ENCODE measurements at places on chromosomes 7 and 10. TPM values are rescaled to one million over a fixed set of nuclear protein-coding genes. Genes with fewer than 3 reads are reported as not detected.

DNA sequence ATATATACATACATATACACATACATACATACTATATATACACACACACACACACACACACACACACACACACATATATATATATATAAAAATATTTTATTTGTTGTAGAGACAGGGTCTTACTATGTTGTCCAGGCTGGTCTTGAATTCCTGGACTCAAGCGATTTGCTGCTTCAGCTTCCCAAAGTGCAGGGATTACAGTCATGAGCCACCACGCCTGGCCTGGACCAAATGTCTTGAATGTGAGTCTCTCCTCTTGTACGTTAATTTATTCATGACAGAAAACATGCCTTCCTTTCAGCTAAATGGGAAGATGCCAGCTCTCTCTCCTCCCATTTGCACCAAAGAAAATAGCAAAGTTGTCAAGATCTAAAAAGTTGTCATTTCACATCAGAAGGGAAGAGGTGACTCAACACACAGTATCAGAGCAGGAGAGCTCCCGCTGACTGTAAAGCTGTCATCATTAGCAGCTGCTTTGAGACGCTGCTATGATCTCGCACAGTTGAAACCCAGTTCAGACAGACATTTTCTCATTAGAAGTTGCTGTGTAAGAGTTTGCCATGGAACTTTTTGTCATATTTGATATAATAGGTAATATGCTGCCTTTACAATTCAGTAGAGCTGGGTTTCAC is 224.3 kb downstream of the SFMBT2 start:
- no peak for DNase-seq

- no peak for DNase-seq
Measured at GRCh38 chr10:110216240-110216639, 8.8 kb downstream of the MXI1 start.

- DNase-seq, result no peak
Measured at GRCh38 chr10:89273680-89274079, 22.1 kb upstream of the LIPA start.

GRCh38 chr10:86632009-86632800 is 22.1 kb upstream of the OPN4 start:
- no peak for DNase-seq

GRCh38 chr10:1499359-1499957 is 237.9 kb downstream of the ADARB2 start:
- no peak for DNase-seq

DNA sequence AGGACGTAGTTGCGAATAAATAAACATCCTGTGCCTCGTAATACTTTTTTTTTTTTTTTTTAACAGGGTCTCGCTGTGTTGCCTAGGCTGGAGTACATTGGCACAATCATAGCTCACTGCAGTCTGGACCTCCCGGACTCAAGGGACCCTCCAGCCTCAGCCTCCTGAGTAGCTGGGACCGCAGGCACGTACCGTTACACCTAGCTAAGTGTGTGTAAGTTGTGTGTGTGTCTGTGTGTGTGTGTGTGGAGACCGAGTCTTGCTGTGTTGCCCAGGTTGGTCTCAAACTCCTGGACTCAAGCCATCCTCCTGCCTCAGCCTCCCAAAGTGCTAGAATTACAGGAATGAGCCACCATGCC is 573 bp upstream of the PON2 start:
- DNase-seq, result no peak

- peak; percentile 31 for DNase-seq
Measured at GRCh38 chr10:96244354-96244753, 27.0 kb downstream of the BLNK start.

- no peak for DNase-seq
Measured at GRCh38 chr10:109695988-109696387, 227.3 kb downstream of the XPNPEP1 start.

- no peak for DNase-seq
Measured at GRCh38 chr7:93390660-93391059, 158.5 kb downstream of the VPS50 start.

DNA sequence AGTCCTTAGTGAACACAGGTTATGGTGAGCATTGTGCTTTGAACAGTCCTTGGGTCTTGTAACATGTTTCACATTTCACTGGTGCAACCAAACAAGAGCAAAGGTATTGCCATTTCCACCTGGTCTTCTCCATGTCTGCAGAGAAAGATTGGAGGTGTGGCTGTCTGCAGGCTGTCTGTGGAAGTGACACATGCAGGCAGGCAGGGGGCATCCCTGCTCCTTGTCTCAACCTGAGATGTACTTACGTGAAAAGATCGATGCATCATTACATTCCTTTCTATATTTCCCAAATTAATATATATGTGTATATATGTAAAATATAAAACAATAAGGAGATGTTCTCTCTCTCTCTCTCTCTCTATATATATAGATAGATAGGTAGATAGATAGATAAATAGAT is 54.3 kb downstream of the LRRC18 start:
- DNase-seq, result no peak

DNA sequence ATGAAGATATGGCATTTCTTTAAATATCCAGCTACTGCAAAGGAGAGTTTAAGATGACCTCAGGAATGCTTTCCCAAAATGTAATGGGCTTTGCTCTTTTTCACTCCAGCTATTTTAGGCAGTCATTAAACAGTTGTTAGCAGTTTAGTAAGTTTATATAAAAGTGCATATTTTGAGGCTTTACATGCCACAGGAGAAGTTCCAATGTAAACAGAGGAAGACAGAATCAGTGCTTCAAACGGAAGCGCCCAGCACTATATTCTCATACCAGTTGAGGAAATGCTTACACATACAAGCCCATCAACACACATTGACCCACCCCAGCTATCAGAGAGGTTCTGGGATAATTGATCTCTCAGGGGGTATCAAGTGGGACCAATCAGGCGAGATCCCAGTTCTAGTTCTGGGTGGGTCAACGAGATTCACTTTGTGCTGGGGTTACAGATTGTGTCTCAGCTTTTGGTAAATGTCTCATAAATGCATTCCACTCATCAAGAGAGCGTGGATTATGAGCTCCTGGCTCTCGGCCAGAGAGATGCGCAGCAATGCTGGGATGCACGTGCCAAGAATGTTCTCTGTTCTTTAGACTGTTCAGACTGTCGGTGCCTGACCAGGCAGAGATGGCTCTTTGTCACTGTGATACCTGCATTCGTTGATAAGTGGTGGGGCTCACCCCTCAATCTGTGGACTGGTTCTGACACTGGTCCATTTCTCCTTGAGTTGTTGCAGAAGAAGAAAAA is 55.0 kb downstream of the CACNB2 start:
- DNase-seq, result no peak

DNA sequence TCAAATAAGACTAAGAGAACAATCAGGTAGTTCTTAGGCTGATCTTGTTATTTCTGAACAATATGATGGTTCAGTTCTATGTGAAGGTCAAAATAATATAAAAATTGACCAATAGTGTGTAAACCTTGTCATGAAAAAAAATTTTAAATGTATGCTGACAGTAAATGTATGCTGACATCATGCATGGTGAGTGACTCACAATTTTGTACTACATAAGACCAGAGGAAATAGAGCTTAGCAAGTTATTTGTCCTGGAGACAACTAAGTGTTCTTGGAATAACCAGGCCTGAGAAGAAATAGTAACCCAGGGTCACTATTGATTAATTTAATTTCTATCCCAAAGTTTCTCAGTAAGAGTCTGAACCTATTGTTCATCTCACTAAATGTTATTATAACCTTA is 182.2 kb upstream of the PCDH15 start:
- peak; percentile 58 for DNase-seq

- DNase-seq, result no peak
Measured at GRCh38 chr7:39033885-39034624, 56.3 kb downstream of the POU6F2 start.

GRCh38 chr10:122207596-122207995 is 63.5 kb upstream of the BTBD16 start:
- no peak for DNase-seq

DNA sequence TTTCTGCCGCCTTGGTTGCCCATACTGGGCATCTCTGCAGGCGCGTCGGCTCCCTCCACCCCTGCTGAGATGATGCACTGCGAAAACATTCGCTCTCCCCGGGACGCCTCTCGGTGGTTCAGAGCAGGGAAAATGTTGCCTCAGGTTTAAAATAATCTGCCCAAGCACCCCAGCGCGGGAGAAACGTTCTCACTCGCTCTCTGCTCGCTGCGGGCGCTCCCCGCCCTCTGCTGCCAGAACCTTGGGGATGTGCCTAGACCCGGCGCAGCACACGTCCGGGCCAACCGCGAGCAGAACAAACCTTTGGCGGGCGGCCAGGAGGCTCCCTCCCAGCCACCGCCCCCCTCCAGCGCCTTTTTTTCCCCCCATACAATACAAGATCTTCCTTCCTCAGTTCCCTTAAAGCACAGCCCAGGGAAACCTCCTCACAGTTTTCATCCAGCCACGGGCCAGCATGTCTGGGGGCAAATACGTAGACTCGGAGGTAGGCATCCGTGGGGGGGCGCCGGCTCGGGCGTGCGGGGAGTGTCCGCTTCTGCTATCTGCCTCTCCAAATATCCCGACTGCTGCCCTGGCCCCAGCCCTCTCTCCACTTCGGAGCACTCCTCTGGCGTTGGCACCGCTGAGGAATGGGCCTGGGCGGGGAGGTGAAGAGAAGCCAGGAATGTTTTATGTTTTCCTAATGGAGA is at the start of gene CAV1:
Gene CAV1 (plus strand): TSS at position 428 of the 689 bp plus-strand sequence. CDS start 27 bp downstream, at position 455.
- peak; percentile 90 for DNase-seq

DNA sequence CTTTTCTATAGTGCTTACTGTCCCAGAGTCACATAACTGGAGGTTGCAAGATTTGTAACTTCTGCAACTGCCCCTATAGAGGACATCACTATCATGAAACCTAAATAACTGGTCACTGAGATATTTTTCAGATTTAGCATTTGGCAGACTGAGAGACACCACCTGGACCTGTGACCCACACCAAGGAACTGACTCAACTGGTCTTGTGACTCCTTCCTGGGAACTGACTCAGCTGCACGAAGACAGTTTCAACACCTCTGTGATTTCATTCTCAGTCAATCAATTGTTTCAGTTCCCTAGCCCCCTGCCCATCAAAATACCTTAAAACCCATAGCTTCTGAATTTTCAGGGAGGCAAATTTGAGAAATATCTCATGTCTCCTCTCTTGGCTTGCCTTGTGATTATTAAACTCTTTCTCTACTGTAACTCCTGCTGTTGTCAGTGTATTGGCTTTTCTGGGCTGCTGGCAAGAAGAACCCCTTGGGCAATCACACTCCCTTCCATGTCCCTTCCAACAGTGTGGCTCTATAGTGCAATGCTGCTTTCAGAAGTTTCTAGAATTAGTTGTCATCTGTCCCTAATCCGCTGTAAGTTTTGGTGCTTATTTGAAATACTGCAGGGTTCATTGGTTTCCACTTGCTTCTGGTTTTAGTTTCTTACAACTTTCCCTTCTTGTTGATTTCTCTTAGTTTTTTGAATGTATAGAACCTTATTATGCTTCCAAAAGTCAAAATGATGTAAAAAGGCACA is 127.8 kb upstream of the ADCY1 start:
- peak; percentile 59 for DNase-seq

DNA sequence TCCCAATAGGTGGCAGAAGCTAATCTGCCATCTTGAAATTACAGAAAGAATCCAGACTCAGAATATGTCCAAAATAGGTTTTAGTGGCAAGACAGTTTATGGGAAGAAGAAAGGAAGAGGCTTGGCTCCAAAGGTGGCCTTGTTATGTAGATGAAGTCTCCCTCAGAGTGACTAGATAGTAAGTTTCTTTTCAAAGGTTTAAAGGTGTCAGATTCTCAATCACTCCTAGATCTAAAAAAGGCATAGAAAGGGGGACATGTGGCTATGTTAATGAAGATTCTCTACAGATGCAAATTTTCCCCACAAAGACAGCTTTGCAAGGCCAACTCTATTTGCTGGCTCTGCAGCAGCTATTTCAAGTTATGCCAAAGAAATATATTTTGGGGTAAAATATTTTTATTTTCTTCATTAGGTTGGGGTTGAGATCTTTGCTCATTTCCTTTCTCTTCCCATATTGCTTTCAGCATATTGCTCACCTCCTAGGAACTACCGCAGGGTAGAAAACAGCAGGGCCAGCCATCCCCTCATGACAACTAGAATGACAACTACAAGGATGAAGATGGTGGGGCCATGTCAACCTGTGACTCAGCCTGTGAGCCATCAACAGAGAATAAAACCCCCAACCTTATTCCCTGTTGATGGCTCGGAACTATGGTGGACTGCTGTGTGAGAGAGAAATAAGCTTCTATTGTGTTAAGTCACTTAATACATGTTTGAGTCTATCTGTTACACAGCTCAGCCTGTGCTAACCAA is 274.0 kb upstream of the GALNT17 start:
- DNase-seq, result no peak

- no peak for DNase-seq
Measured at GRCh38 chr7:102296514-102296913, 9.8 kb downstream of the SH2B2 start.

DNA sequence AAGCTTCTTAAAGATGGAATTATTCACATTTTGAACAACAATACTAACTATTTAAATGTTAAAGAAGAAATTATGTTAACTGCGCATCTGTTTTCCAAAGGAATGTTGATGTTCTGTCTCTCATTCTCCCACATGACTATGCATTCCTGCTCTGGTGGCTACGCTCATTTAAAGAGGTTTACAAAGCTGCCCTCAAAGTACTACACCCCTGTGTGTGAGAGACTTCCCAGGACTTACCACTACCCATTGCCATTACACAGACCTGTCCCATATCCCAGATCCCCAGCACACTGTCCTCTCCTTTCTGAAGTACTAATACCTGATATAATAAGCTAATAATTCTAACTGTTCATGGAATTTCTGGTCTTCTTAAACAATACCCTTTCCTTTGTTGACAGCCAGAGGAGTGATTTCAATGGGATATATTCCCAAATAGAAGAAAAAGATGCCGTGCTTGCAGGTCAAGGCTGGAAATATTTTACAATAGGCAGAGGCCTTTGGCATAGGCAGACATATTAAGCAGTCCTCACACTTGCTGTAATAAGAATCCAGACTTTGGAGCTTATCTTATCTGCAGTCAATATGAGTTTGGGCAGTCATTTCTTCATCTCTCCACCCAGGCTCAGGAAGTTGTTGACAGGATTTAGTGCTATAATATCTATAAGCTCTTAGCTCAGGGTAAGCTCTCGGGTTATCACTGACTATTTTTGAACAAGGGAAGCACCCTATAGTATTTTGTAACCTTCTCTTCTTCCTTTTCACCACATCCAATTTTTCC is 12.2 kb downstream of the LIPF start:
- no peak for DNase-seq

DNA sequence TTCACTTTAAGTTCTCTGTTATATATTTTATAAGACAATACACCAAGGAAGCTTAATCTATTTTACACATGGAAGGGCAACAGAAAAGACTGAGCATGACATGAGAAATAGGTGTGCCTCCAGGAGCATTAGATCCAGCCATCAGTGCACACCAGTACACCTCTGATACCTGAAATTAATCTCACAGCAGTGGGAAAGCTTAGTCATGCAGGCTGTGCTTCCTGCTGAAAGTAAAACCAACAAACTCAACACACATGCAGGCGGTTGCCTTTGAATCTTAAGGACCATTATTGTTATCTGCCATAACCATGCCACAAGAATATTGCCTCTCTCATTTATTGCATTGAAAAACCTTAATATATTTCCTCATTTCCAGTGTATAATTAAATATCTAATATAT is 16.4 kb upstream of the ANKRD30A start:
- no peak for DNase-seq

The PRKG1 gene
- total RNA-seq, result 2.3 TPM

The IGF2BP3 gene
- 50.8 TPM for total RNA-seq

The PNLIPRP1 gene
- total RNA-seq, result not detected

The SLC18A3 gene
- 0.10 TPM for total RNA-seq

The AKR1E2 gene
- total RNA-seq, result 5.4 TPM

The TWIST1 gene
- total RNA-seq, result not detected

Measured in renal cortical epithelial cell (primary cell).